ENCODE measurements at places on chromosomes 16 and 17.

- H3K27me3 ChIP-seq = peaks cover 90% of the 10 kb centered on the region
- no peak for DNase-seq
Observed at GRCh38 chr17:38591759-38592241, 14.0 kb downstream of the SRCIN1 start.

GRCh38 chr17:69719474-69720048, 305.1 kb downstream of the MAP2K6 start:
- no peak for DNase-seq
- H3K36me3 ChIP-seq = peaks cover 2% of the 10 kb centered on the region
- H3K27me3 ChIP-seq = no peaks in the 10 kb centered on the region
- H3K4me1 ChIP-seq = peaks cover 7% of the 10 kb centered on the region

DNA sequence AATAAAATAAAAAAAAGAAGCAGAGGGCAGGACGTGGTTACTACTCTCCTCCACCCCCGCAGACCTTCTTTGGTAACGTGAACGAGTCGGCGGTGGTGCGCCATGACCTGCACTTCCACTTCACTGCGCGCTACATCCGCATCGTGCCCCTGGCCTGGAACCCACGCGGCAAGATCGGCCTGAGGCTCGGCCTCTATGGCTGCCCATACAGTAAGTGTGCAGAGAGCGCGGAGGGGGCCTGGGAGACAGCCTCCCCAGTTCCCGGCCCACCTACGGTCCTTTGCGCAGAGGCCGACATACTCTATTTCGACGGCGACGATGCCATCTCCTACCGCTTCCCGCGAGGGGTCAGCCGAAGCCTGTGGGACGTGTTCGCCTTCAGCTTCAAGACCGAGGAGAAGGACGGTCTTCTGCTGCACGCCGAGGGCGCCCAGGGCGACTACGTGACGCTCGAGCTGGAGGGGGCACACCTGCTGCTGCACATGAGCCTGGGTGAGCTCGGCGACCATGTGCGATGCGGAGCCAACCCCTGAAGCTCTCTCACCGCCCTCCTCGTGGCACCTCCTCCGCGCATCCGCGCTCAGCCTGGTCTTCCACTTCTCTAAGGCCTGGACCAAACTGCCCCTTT, 2.7 kb downstream of the CNTNAP1 start:
- H3K4me3 ChIP-seq = no peak overlapping the region
- H3K4me1 ChIP-seq = peaks cover 28% of the 10 kb centered on the region
- H3K36me3 ChIP-seq = no peaks in the 10 kb centered on the region
- DNase-seq = no peak
- peaks cover 41% of the 10 kb centered on the region for H3K27me3 ChIP-seq

DNA sequence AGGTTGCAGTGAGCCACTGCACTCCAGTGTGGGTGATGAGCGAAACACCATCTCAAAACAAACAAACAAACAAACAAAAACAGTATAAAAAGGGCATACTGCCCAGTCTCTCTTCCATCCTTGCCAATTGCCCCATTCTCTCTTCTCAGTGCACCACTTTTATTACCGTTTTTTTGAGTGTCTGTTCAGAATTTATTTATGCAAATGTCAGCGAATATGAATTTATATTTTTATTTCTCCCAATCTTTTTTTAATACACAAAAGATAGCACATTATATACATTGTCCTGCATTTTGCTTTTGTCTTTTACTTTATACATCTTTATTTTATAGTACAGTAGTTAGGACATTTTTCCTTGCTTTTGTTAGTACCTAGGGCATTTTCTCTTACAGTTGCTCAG, 19.6 kb downstream of the RNF135 start:
- no peaks in the 10 kb centered on the region for H3K4me1 ChIP-seq
- no peak for DNase-seq
- no peaks in the 10 kb centered on the region for H3K27me3 ChIP-seq

DNA sequence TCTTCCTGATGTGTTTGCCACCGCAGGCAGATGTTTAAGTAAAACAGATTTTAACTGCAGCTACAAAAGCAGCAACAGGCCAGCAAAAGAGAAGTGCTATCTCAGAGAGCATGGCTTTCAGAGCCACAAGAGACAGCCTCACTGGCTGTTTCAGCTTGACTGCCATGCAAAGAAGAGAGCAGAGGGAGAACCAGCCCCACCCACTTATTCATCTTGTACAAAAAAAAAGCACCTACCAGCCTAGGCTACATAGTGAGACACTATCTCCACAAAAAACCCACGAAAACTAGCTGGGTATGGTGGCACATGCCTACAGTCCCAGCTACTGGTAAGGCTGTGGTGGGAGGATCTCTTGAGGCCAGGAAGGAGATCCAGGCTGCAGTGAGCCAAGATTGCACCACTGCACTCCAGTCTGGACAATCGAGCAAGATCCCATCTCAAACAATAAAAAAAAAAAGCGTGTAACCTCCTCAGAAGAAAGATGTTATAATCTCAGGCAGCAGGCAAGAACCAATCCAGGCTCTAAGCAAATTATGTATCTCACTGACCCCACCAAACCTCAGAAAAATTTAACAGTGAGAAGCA, 30.0 kb downstream of the STH start:
- no peak for DNase-seq
- H3K4me1 ChIP-seq = peaks cover 21% of the 10 kb centered on the region
- peak overlapping the region; percentile 28 for H3K27ac ChIP-seq
- no peaks in the 10 kb centered on the region for H3K27me3 ChIP-seq
- peaks cover 31% of the 10 kb centered on the region for H3K36me3 ChIP-seq
